ENCODE measurements at places on chromosomes 7 and 10. TPM values are rescaled to one million over a fixed set of nuclear protein-coding genes. Genes with fewer than 3 reads are reported as not detected.

- H3K27ac ChIP-seq = no peak overlapping the region
- H3K27me3 ChIP-seq = no peaks in the 10 kb centered on the region
- H3K36me3 ChIP-seq = no peaks in the 10 kb centered on the region
- no peak overlapping the region for H3K4me3 ChIP-seq
Observed at GRCh38 chr7:118264836-118265235, 40.3 kb downstream of the ANKRD7 start.

- no peaks in the 10 kb centered on the region for H3K36me3 ChIP-seq
- H3K27me3 ChIP-seq = no peaks in the 10 kb centered on the region
- no peak overlapping the region for H3K4me3 ChIP-seq
- no peak overlapping the region for H3K27ac ChIP-seq
- H3K4me1 ChIP-seq = no peaks in the 10 kb centered on the region
- no peak for DNase-seq
Observed at GRCh38 chr7:44226396-44226753, 25.6 kb downstream of the YKT6 start.

DNA sequence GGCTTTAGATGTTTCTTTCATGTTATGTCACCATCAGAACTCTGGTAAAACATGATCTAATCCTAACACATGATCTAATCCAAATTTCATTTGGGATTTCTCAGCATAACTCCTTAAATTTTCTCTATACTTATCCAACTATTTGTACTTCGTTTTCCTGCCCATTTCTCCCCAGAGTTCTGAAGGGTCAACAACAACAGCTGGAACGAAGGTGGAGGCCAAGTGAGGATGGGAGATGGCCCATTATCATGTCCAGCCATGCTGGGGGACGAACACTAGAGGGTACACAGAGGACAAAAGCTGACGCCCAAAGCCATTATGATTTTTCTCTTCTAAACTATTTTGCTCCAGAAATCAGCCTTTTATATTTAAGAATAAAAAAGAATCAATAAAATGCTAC, 185.4 kb downstream of the DOCK4 start:
- H3K27me3 ChIP-seq = no peaks in the 10 kb centered on the region
- no peak overlapping the region for H3K4me3 ChIP-seq
- H3K27ac ChIP-seq = no peak overlapping the region
- no peak for DNase-seq
- H3K36me3 ChIP-seq = no peaks in the 10 kb centered on the region

DNA sequence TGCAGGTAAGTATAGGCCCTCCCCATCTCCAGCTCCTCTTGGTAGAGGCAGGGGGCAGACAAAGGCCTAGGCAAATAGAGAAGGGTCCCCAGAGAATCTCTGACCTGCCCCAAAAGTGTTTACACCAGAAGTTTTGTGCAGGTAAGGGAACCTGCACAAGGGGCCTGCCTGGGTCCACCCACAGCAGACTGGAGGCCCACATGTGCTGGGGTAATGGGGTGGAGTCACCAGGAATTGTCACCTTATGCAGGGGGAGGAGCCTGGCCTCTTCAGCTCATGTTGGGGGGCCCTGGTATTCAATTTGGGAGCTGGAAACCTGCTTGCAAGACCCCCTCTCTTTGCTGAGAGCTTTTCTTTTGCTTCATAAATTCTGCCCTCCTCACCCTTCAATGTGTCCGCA, 302.7 kb downstream of the ZEB1 start:
- no peaks in the 10 kb centered on the region for H3K4me1 ChIP-seq
- no peak for DNase-seq
- no peak overlapping the region for H3K27ac ChIP-seq
- H3K36me3 ChIP-seq = no peaks in the 10 kb centered on the region
- H3K4me3 ChIP-seq = no peak overlapping the region

ST8SIA6 gene
- total RNA-seq = 3.5 TPM

DNA sequence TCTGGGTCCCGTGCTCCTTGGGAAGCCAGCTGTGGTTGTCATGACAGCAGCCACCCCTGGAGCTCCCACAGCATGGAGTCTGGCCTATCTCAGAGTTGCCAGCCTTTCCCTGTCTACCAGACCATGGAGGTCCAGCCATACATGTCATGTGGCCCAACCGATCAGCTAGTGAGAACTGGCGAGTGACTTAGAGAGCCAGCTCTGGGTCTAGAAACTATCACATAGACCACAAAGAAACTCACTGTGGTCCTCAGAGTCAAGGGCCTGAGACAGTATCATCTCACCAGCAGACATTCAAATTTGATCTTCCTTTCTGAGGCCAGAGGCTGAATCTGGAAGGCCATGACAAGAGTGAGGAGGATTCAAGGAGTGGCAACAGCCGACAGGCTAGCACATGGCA, 223.3 kb upstream of the GPR26 start:
- H3K4me3 ChIP-seq = no peak overlapping the region
- H3K27me3 ChIP-seq = no peaks in the 10 kb centered on the region
- H3K4me1 ChIP-seq = no peaks in the 10 kb centered on the region

DNA sequence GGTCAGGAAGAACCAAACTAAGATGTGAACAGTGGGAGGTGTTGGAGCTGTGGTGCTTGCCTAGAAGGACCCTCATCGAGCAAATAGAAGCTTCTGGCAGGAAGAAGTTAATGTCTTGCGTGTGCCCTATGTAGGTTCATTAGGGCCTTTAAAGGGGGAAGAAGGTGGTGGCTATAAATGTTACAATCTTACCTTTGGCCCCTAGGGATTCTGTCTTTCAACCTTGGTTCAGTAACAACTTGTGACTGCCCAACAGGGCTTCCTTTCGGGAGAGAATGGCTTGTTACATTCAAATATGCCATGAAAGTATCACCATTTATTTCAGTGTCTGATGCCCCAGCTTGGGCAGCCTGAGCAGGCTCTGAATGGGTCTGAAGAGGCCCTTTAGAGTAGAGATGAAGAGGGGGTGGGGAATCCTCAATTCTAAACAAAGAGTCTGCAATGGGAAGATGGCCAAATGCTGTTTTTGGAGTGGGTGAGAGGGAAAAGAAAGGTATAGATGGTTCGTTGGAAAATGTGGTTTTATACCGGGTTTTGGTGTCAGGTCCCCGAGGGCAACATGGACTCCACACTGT, 108.0 kb downstream of the TCF7L2 start:
- no peak overlapping the region for H3K4me3 ChIP-seq
- peak overlapping the region; percentile 82 for H3K27ac ChIP-seq
- H3K4me1 ChIP-seq = peaks cover 9% of the 10 kb centered on the region

- H3K4me1 ChIP-seq = no peaks in the 10 kb centered on the region
- no peaks in the 10 kb centered on the region for H3K36me3 ChIP-seq
- no peak overlapping the region for H3K4me3 ChIP-seq
- no peaks in the 10 kb centered on the region for H3K27me3 ChIP-seq
- no peak overlapping the region for H3K27ac ChIP-seq
Observed at GRCh38 chr10:74650613-74651012, 175.8 kb upstream of the KAT6B start.

PKD2L1 gene
- 0.52 TPM for total RNA-seq

PALD1 gene
- 1.3 TPM for total RNA-seq

- peaks cover 4% of the 10 kb centered on the region for H3K4me1 ChIP-seq
- H3K27ac ChIP-seq = peak overlapping the region; percentile 5
- H3K36me3 ChIP-seq = no peaks in the 10 kb centered on the region
- H3K27me3 ChIP-seq = no peaks in the 10 kb centered on the region
- H3K4me3 ChIP-seq = no peak overlapping the region
Observed at GRCh38 chr7:1058821-1059199, 14.5 kb downstream of the GPR146 start.

LBX1 gene
- not detected for total RNA-seq

DNA sequence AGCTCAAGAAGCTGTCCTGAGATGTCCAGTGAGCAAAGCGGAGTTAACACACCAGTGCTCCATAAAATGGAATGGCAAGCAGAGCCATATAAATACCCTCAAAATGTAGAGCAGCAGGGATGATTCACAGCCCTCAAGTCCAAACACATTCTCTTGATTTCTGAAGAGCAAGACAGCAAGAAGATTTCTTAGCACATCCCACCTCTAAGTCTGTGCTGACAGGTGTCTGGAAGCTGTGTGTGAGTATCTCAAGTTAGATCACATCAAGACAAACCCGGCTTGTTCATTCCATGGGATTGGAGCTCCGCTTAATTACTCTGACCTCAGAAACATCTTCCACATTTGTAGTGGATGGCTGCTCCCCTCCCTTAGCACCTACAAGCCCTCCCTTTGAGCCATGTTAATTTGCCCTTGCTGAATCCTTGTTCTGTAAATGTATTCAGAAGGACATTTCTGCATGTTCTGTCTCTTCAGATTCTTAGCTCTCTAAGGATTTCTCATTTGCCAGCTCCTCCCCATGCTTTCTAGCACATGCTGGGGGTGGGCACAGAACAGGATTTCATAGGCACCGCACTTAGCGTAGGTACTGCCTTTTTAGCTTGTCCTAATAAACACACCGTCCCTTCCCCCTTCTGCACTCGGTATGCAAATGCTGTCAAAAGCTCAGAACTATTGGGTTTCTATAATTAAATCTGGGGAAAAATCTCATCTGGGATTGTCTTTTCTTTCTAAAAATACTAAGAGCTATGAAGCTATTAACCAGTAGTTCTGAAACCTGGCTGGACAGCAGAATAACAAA, 112.7 kb downstream of the CPXM2 start:
- no peaks in the 10 kb centered on the region for H3K27me3 ChIP-seq
- DNase-seq = no peak
- no peaks in the 10 kb centered on the region for H3K36me3 ChIP-seq
- H3K4me1 ChIP-seq = no peaks in the 10 kb centered on the region
- H3K4me3 ChIP-seq = no peak overlapping the region

DNA sequence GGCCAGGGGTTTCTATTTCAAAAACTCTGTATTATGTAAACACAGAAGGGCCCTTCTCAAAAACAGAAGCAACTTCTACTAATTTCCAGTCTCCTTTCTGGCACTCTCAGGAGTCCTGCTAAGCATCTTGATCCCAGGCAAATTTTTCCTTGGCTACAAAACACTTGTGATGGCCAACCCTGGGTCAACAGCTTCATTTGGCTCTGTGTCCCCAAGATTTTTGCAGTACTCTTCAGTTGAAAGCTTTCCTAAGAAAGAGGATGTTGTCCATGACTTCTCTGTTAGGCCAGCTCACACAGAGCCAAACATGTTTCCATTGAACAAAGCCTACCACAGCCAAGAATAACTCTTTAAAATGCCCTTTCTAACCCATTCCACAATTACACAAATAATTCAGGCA, 99.0 kb upstream of the EGR2 start:
- no peak overlapping the region for H3K27ac ChIP-seq
- no peaks in the 10 kb centered on the region for H3K36me3 ChIP-seq
- H3K4me1 ChIP-seq = no peaks in the 10 kb centered on the region
- H3K27me3 ChIP-seq = no peaks in the 10 kb centered on the region
- no peak for DNase-seq

GRCh38 chr10:132036153-132036886, 29.4 kb upstream of the JAKMIP3 start:
- peaks cover 22% of the 10 kb centered on the region for H3K27me3 ChIP-seq
- peak overlapping the region; percentile 15 for H3K4me3 ChIP-seq
- no peaks in the 10 kb centered on the region for H3K36me3 ChIP-seq
- no peaks in the 10 kb centered on the region for H3K4me1 ChIP-seq
- DNase-seq = no peak

GRCh38 chr7:158587162-158588084, at the start of gene PTPRN2:
Gene PTPRN2 (minus strand): TSS chr7:158587823.
- DNase-seq = peak; percentile 71
- no peak within 1 kb of the TSS for H3K27ac ChIP-seq
- H3K27me3 ChIP-seq = peaks cover 9% of the 10 kb centered on the region
- H3K4me1 ChIP-seq = peaks cover 9% of the 10 kb centered on the region

CDNF gene
- total RNA-seq = 0.82 TPM

GRCh38 chr7:39609113-39609934, 14.0 kb upstream of the RALA start:
- no peaks in the 10 kb centered on the region for H3K4me1 ChIP-seq
- H3K36me3 ChIP-seq = no peaks in the 10 kb centered on the region
- H3K27ac ChIP-seq = no peak overlapping the region
- H3K27me3 ChIP-seq = no peaks in the 10 kb centered on the region
- peak overlapping the region; percentile 20 for H3K4me3 ChIP-seq

PNLIPRP1 gene
- 2.5 TPM for total RNA-seq

DNA sequence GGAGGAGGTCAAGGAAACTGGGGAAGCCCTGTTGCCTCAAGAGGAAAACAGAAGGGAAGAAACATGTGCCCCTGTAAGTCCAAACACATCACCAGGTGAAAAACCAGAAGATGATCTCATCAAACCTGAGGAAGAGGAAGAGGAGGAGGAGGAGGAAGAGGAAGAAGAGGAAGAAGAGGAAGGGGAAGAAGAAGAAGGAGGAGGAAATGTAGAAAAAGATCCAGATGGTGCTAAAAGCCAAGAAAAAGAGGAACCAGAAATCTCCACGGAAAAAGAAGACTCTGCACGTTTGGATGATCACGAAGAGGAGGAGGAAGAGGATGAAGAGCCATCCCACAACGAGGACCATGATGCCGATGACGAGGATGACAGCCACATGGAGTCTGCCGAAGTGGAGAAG, 82.7 kb upstream of the SAMD8 start:
- H3K4me1 ChIP-seq = no peaks in the 10 kb centered on the region
- no peak overlapping the region for H3K4me3 ChIP-seq
- peaks cover 3% of the 10 kb centered on the region for H3K36me3 ChIP-seq
- H3K27ac ChIP-seq = no peak overlapping the region

PLXNA4 gene
- 0.15 TPM for total RNA-seq

TDRD1 gene
- 0.57 TPM for total RNA-seq

DNA sequence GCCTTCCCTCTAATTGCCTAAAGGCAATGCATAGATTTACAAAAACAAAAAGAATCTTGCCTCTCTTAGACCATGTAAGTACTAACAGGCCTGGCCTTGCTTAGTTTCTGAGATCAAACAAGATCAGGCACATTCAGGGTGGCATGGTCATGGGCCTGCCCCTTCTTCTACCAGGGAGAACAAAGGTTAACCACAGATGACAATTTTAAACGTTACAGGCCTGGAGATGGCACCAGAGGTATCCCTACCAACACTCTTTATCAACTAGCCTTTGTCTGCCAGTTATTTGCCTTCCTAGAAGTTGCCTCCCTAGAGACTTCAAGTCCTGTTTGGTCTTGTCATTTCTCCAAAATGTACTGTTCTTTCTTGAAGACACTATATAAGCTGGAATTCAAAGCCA, 252.6 kb downstream of the DOCK4 start:
- no peak overlapping the region for H3K27ac ChIP-seq
- no peaks in the 10 kb centered on the region for H3K27me3 ChIP-seq
- H3K4me1 ChIP-seq = no peaks in the 10 kb centered on the region
- no peaks in the 10 kb centered on the region for H3K36me3 ChIP-seq

- H3K27ac ChIP-seq = no peak overlapping the region
- H3K4me3 ChIP-seq = no peak overlapping the region
- DNase-seq = no peak
- no peaks in the 10 kb centered on the region for H3K36me3 ChIP-seq
- no peaks in the 10 kb centered on the region for H3K4me1 ChIP-seq
Observed at GRCh38 chr10:59589796-59590195, 119.9 kb downstream of the SLC16A9 start.

DNA sequence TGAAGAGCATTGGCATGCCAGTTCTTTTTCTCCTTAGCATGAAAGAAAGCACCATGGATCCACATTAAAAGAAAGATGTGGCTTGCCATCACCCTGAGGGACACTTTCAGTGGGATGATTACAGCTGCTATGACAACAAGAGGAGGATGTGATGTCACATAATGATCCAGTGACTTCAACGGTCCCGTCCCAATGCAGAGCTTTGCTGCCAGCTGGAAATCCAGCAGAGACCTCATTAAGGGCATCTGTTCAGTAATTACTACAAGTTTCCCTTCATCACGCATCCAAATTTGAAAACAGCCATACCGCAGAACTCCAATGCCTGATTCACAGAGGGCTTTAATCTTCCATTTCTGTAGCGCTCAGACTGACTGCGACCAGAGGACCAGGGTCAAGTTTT, 206.6 kb downstream of the LSM5 start:
- H3K27me3 ChIP-seq = no peaks in the 10 kb centered on the region
- H3K27ac ChIP-seq = no peak overlapping the region
- no peaks in the 10 kb centered on the region for H3K4me1 ChIP-seq
- no peak for DNase-seq

CAMK2B gene
- 0.80 TPM for total RNA-seq
